ENCODE measurements at places on chromosomes 11 and 22.

DNA sequence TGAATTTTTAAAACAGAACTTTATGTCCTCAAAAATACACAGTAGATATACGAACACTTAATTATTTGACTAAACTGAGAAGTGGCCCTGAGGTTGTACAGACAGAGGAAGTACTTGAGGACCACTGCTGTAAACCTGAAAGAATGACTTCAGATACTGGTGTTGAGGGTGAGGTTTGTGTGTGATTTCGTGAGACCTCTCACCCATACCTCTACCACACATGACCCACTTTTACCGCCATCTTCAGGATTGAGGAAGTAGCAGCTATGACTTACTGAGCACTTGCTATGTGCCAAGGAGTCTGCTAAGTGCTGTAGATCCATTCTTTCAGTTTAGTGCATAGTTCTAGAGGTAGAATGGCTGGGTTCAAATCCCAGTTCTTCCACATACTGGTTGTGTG lies 21.9 kb downstream of the MMP13 start:
- DNase-seq = no peak

DNA sequence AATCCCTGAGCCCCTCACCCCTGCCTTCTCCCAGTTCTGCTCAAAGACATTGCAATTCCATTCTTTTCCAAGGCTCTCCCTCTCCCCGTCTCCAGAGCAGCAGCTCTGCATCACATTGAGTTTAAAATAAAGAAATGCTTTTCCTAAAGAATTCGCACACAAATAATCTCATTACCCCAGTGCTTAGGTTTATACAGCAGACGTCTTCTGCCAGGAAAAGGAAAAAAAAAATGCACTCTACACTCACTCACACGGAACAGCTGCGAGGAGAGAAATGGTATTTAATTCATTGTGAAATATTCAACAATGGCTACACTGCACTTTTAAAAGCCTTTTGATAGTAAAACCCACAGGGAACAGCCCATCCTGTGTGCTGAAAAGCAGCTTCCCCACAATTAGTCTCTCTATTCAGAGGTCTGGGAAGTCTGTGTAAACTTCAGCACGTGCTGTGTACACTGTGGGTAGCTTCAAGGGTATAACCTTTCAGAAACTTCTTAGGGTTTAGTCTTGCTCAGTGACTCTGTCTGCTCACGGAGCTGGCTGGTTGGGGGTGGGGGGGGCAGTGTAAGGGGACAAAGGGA lies 42.8 kb downstream of the ETS1 start:
- DNase-seq = no peak

GRCh38 chr11:87484566-87484965 lies 446.8 kb downstream of the TMEM135 start:
- DNase-seq = no peak

DNA sequence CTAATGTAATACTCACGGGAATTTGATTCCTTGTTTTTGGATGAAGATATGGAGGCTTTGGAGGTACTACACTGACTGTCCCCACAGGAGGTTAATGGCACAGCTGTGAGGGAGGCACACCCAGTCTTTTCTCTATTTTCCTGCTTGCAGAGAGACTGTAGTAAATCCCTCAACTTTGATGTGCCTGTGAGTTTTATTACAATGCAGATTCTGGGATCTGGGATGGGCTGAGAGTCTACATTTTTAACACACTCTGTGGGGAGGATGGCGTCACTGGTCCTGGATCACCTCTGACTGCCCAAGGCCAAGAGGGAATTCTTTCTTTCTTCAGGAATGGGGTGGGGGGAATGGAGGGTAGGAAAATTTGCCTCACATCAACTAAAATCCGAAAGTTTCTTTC lies 80.2 kb upstream of the NTM start:
- DNase-seq = no peak

DNA sequence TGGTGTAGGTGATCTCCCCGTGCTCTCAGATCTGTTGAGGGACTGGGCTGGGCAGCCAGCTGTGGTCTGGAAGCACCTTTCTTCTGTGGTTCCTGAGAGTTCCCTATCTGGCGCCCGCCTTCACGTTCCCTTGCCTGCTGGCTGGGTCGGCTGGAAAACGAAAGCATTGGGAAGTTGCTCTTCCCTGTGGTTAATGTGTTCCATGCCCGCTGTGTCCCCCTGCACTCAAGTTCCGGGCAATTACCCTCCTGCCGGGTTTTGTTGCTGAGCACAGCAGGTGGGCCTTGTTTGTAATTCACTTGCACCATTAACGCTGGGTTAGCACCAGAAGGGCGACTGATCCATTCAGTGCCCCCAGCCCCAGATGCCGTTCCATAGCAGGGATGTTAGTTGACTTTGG lies 134.1 kb downstream of the GRIK4 start:
- DNase-seq = peak; percentile 15

- DNase-seq = no peak
Measured at GRCh38 chr11:102981324-102981910, 25.9 kb upstream of the MMP13 start.

DNA sequence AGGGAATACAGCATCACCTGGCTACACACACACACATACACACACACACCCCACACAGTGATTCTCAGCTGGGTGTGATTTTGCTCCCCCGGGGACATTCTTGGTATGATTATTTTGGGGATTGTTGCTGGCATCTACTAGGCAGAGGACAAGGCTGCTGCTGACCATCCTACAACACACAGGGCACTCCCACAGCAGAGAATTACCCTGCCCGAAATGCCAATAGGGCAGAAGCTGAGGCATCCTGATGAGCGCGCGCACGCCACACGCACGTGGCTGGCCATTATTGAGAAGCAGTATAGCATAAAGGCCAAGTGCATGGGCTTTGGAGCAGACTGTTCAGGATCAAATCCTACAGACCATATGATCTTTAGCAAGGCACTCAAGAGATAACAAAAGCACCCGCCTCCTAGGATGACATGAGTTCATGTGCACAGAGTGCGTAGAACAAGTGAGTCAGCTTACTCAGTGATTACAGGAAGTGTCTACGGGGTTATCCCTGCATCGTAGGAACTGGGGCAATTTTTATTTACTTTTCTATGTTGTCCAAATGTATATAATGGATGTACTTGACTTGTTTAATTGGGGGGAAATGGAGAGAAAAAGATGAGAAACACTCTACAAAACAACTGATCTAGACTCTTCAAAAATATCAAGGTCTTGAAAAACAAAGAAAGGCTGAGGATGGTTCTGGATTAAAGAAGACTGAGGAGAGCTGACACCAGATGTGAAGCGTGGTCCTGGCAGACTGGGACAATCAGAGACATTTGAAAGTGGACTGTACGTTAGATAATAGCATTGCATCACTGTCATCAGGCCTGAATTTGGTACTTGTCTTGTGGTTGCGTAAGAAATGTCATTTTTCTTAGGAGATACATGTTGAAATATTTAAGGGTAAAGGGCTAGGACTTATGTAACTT lies 7.2 kb upstream of the EHD1 start:
- no peak for DNase-seq

DNA sequence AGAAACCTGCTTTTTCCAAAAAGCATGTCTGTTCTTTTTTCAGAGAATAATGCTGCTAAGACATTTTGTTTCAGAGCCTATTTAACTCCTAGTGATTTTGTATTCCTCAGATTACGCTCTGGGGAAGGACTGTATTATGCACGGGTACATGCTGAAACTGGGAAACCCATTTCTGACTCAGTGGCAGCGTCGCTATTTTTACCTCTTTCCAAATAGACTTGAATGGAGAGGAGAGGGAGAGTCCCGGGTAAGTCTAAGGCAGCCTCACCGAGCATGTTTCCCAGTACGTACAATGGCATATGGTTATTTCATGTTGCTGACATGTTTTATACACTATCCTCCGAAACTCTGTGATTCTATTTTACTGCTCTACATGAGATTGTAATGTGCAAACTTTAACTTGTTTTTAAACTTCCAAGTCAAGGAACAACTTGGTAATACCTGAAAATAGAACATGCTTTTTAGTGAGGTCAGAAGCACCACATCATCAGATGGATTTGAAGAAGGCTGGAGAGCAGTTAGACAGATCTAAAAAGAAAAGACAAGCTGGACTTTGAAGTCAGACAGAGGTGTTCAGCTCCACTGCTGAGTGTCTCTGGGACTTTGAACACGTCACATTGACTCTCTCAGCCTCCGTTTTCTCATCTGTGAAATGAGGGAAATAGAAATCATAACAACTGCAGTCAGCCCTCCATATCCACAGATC lies 23.7 kb upstream of the MYO18B start:
- no peak for DNase-seq

DNA sequence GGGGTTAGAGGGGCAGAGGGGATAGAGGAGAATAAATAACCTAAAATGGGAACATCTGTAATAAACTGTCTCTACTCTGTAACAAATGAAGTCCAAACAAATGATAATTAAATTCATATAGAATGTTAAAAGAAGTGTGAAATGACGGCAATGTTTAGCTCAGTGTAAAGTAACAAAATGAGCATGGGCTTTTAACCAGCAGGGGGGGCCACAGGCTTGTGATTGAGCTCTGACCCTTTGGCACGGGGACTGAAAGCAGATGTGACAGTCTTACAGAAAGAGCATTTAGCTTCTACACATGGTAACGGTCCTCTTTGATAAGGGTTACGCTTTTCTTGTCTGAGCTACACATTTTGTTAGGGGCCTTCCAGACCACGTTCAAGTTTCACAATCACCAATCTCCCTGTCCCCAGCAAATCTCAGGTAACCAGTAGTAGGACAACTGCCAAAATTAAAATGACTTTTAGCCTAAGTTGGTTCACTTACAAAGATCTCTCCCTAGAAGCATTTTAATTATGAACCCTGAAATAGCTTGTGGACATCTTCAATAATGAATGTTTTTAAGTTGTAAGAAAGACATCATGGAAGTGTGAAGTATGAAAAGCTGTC lies 262.5 kb downstream of the DCDC1 start:
- peak; percentile 92 for DNase-seq

- DNase-seq = no peak
Measured at GRCh38 chr11:114110952-114111947, 51.7 kb downstream of the ZBTB16 start.

DNA sequence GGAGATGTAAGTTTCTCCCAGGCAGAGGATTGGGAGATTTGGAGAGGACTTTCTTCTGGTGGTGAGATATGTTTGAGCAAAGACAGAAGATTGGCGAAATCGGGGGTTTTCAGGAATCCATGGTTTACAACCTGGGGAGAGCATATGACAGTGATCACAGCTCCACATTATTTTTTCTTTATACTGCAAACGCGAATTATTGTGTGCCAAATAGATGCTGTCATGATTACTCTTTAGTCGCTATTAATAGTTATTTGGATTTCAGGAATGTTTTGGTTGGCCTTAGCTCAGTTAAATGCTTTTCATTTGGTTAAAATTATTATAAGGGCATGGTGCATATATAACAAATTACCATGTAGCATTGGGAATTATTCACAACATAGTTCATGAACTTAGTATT lies 15.2 kb downstream of the ATXN10 start:
- no peak for DNase-seq

DNA sequence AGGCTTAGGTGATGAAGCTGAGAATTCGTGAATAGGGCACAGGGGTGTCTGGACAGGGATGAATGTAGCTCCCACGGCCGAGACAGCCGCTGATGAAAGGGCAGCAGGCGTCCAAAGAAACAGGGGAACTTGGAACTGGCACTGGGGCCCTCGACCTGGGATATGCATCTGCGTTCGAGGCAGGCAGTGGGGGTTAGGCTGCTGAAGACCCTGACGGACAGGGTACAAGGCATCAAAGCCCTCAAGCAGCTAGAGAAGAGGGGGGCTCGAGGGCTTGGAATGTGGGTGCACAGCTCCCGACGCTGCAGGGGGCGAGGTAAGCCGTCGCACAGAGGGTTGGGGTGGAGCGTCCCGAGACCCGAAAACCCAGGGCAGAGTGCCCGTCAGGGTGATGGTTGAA lies 6.9 kb upstream of the SYT8 start:
- DNase-seq = no peak

GRCh38 chr11:88313441-88313840 lies 24.1 kb downstream of the CTSC start:
- DNase-seq = no peak

- no peak for DNase-seq
Measured at GRCh38 chr11:11267312-11267711, 85.7 kb downstream of the CSNK2A3 start.

- DNase-seq = no peak
Measured at GRCh38 chr11:34333787-34334186, 24.0 kb downstream of the ABTB2 start.

DNA sequence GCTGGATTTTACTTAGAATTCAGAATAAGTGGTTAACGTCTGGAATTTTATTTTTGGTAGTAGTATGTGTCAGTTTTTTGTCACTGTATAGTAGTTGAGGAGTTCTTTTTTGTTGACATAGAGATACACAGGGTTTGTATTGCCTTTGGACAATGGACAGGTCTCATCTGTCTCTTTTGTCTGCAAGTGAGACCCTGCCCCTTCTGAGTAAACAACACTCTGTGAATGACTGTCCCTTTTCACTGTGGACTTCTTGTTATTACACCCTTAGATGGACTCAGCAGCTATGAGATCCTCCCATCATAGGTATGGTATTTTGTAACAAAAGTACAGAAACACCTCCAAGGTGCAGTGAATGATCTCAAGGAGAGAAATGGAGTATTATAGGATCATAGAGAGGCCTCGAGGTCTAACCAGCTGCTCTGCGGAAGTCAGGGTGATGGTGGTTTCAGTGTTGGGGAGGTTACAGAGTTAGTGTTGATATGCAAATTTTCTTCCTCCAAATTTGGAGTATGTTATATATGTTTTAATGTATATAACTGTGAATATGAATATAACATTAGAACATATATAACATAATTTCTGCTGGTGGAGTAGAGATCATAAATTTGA lies 7.8 kb downstream of the PPP6R3 start:
- no peak for DNase-seq

GRCh38 chr11:73359341-73359740 lies 16.9 kb upstream of the RELT start:
- no peak for DNase-seq

DNA sequence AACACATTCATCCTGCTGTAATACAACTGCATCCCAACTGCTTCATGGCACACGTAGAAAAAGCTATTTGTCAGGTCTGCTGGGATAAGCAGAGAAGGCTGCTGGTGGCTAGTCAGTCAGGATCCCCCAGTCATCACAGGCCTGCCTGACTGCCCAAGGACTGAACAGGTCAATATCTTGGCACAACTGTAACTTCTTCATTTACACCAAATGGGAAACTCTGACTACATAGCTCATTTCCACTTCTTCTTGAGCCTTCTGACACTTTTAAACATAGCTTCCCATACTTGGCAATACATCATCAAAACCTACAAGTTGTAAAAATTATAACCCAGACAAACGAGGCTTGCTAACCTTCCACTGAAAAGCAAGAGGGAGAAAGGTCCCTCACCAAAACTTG lies 2.8 kb downstream of the TMEM9B start:
- DNase-seq = no peak

All from NCI-H446 (cell line).